MCF 10A (cell line): ENCODE measurements at places on chromosomes 3 and 15. TPM values are rescaled to one million over a fixed set of nuclear protein-coding genes. Genes with fewer than 3 reads are reported as not detected.

The RTP3 gene
- total RNA-seq, result not detected in 2 replicates

- no peak for DNase-seq
These were observed 69.8 kb upstream of the PPP2R3A start for GRCh38 chr3:135895734-135896121.

DNA sequence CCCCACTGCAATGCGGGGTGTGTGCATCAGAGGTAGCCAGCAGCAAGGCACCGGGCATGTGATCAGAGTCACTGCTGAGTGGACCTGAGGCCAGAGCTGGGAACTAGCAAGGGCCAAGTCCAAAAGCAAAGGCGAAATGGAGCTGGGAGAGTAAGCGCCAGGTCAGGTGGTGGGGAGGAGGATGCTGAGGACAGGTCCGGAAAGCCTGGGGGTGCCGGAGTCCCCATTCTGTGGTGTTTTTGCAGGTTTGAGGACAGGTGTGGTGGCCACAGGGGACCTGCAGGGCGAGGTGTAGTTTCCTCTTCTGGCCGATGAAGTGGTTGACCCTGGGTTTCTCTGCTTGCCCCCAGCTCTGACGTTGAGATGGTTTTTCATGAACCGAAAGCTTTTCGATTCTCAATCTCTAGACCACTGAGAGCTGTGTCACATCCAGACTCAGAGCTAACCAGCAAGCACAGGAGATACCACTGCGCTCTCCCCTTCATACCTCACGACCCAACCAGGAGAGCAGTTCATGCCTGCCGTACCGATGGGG is 35.0 kb upstream of the HES1 start:
- DNase-seq, result no peak

The ROPN1B gene
- not detected in 2 replicates for total RNA-seq

The CTXN2 gene
- not detected in 2 replicates for total RNA-seq
